ENCODE measurements at places on chromosomes 1 and 21.

DNA sequence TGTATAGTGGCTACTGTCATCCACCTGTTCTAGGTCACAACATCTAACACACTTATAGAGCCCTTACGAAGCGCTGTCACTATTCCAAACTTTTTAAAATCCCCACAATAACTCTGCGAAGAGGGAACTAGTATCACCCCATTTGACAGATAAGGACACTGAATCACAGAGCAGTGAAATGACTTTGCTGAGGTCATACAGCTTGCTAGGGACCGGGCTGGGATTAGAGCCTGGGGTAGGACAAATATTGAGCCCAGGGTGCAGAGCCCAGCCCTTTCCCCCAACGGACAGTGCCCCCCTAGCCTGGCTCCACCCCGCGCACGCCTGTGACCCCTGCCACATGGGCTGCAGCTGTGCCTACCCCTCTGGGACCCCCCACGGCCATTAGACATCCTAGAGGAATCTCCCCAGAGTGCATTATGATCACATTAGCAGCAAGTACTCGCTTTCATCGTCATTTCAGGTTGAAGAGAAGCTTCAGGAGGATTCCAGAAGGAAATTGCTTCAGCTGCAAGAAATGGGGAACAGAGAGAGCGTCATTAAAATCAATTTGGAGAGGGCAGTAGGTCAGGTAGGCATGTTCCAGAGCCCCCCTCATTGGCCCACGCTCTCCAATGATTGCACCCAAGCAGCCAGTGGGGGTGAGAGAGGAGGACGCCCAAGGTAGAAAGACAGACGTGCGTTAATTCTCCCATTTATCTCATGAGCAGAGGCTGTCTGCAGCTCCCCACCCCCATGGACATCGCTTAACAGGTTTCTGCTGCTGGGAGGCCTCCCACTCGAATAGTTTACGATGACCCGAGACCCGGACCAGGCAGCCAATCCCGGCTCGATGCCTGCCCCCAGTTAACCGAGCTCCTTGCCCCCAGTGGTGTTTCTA, 77.2 kb downstream of the FHAD1 start:
- DNase-seq = no peak
- H3K27ac ChIP-seq = no peak overlapping the region
- peaks cover 1% of the 10 kb centered on the region for H3K27me3 ChIP-seq
- H3K4me3 ChIP-seq = peak overlapping the region; percentile 36
- peaks cover 6% of the 10 kb centered on the region for H3K36me3 ChIP-seq

GRCh38 chr1:179516976-179517705, 58.6 kb downstream of the NPHS2 start:
- H3K27ac ChIP-seq = no peak overlapping the region
- H3K36me3 ChIP-seq = no peaks in the 10 kb centered on the region
- peaks cover 8% of the 10 kb centered on the region for H3K27me3 ChIP-seq
- H3K4me3 ChIP-seq = no peak overlapping the region
- H3K4me1 ChIP-seq = no peaks in the 10 kb centered on the region

GRCh38 chr1:224700918-224701531, 84.9 kb downstream of the CNIH3 start:
- H3K4me1 ChIP-seq = peaks cover 22% of the 10 kb centered on the region
- H3K4me3 ChIP-seq = no peak overlapping the region
- H3K27me3 ChIP-seq = peaks cover 1% of the 10 kb centered on the region
- H3K36me3 ChIP-seq = peaks cover 28% of the 10 kb centered on the region

- no peak for DNase-seq
- no peak overlapping the region for H3K4me3 ChIP-seq
- no peak overlapping the region for H3K27ac ChIP-seq
These were observed 228.3 kb downstream of the SLC35F3 start for GRCh38 chr1:234132795-234133194.

GRCh38 chr1:4328402-4329071, 325.9 kb upstream of the AJAP1 start:
- no peak for DNase-seq
- no peaks in the 10 kb centered on the region for H3K4me1 ChIP-seq
- H3K36me3 ChIP-seq = peaks cover 21% of the 10 kb centered on the region
- H3K27ac ChIP-seq = no peak overlapping the region

DNA sequence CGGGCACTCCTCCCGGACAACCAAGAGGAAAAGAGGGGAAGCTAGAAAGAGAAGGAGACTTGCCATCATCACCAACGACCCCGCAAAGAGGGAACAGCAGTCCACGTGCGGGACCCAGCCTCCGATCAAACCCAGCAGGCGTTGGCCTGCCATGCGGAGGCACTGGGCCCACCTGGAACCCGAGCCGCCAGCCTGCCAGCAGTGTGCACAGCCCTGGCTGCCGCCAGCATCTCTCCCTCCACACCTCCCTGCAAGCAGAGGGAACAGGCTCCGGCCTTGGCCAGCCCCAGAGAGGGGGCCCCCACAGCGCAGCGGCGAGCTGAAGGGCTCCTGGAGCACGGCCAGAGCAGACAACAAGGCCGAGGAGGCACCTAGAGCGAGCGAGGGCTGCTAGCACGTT, 1244.7 kb upstream of the B3GALT2 start:
- DNase-seq = no peak
- H3K27ac ChIP-seq = no peak overlapping the region
- no peaks in the 10 kb centered on the region for H3K4me1 ChIP-seq
- no peaks in the 10 kb centered on the region for H3K27me3 ChIP-seq

DNA sequence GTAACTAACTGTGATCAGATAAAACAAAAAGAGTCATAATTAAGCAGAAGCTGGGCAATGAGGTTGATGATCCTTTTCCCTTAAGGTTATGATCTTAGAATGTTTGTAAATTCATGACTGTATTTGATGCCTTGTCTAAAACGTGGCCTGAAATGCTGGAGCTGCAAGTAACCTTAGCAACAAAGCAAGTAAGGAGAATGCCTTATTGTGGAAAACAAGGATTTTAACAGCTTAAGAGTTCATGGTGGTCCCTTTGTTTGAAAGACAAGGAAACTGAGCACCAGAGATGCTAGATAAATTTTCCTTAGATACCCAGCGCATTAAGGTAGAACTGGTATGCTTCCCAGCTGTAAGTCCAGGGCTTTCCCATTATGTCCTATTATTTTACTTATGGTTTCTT, 25.7 kb upstream of the XPR1 start:
- H3K4me1 ChIP-seq = peaks cover 17% of the 10 kb centered on the region
- H3K27ac ChIP-seq = no peak overlapping the region
- no peaks in the 10 kb centered on the region for H3K36me3 ChIP-seq
- H3K27me3 ChIP-seq = peaks cover 1% of the 10 kb centered on the region
- no peak overlapping the region for H3K4me3 ChIP-seq
- no peak for DNase-seq

- H3K27me3 ChIP-seq = no peaks in the 10 kb centered on the region
- no peaks in the 10 kb centered on the region for H3K36me3 ChIP-seq
- peak overlapping the region; percentile 97 for H3K27ac ChIP-seq
- peak; percentile 63 for DNase-seq
- peak overlapping the region; percentile 94 for H3K4me3 ChIP-seq
- H3K4me1 ChIP-seq = peaks cover 50% of the 10 kb centered on the region
These were observed 1.6 kb downstream of the ELK4 start for GRCh38 chr1:205630241-205630640.

GRCh38 chr21:44884097-44884496, 10.6 kb upstream of the PTTG1IP start:
- H3K4me3 ChIP-seq = no peak overlapping the region
- no peak for DNase-seq
- H3K27ac ChIP-seq = no peak overlapping the region
- H3K27me3 ChIP-seq = peaks cover 6% of the 10 kb centered on the region
- H3K4me1 ChIP-seq = peaks cover 33% of the 10 kb centered on the region
- H3K36me3 ChIP-seq = no peaks in the 10 kb centered on the region

GRCh38 chr1:31744165-31744888, 19.8 kb downstream of the ADGRB2 start:
- H3K4me3 ChIP-seq = no peak overlapping the region
- no peaks in the 10 kb centered on the region for H3K36me3 ChIP-seq
- H3K27ac ChIP-seq = no peak overlapping the region
- H3K27me3 ChIP-seq = peaks cover 4% of the 10 kb centered on the region

- H3K4me1 ChIP-seq = peaks cover 15% of the 10 kb centered on the region
- DNase-seq = no peak
- no peaks in the 10 kb centered on the region for H3K36me3 ChIP-seq
These were observed 36.0 kb downstream of the ALG6 start for GRCh38 chr1:63403386-63403785.

- H3K4me1 ChIP-seq = peaks cover 69% of the 10 kb centered on the region
- peak overlapping the region; percentile 100 for H3K27ac ChIP-seq
- peaks cover 7% of the 10 kb centered on the region for H3K27me3 ChIP-seq
- DNase-seq = peak; percentile 53
- H3K36me3 ChIP-seq = peaks cover 13% of the 10 kb centered on the region
These were observed 759 bp downstream of the AMPD2 start for GRCh38 chr1:109620401-109620791.

DNA sequence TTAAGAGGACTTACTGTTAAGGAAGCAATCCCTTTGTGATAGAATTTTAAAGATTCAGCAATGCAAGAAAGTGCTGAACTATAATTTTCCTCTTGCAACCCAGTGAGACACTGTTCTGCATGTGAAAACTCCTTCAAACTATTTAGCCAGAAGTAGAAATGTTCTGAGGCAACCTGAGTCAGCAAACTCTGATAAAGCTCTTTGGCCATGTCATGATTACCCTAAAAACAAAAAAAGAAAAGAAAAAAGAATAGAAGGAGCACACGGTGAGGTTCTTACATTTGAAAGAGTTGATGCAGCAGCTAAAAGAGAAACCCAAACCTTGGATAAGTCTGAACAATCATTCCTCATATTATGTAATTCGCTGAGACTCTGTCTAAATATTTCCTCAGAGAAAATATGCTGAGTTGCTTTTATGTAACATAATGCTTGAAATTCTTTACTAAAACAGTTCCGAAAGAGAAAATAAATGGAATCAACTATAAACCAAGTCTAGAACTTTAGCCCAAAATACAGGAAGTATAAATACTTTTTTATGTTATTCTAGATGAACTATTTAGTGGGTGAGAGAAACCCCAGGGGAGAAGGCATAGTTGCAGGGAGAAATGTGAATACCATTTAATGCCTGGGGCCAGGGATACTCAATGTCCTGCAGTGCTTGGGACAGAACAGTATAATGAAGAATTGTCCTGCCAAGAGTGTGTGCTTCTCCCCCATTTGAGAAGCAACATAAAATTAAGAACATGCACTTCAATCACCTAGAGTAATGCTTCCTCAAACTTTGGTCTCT, 60.0 kb downstream of the INTS7 start:
- no peak for DNase-seq
- no peak overlapping the region for H3K27ac ChIP-seq
- H3K27me3 ChIP-seq = no peaks in the 10 kb centered on the region
- H3K36me3 ChIP-seq = no peaks in the 10 kb centered on the region
- H3K4me1 ChIP-seq = no peaks in the 10 kb centered on the region
- no peak overlapping the region for H3K4me3 ChIP-seq

GRCh38 chr1:72946903-72947499, 664.7 kb upstream of the NEGR1 start:
- no peaks in the 10 kb centered on the region for H3K36me3 ChIP-seq
- H3K27me3 ChIP-seq = no peaks in the 10 kb centered on the region
- no peak overlapping the region for H3K27ac ChIP-seq
- H3K4me3 ChIP-seq = no peak overlapping the region
- no peak for DNase-seq
- H3K4me1 ChIP-seq = no peaks in the 10 kb centered on the region

GRCh38 chr1:224565611-224566406, 50.3 kb upstream of the CNIH3 start:
- peaks cover 15% of the 10 kb centered on the region for H3K36me3 ChIP-seq
- peak overlapping the region; percentile 96 for H3K27ac ChIP-seq
- no peak for DNase-seq
- peaks cover 2% of the 10 kb centered on the region for H3K27me3 ChIP-seq
- H3K4me1 ChIP-seq = peaks cover 70% of the 10 kb centered on the region

- no peaks in the 10 kb centered on the region for H3K36me3 ChIP-seq
- no peak overlapping the region for H3K27ac ChIP-seq
- DNase-seq = peak; percentile 21
- no peak overlapping the region for H3K4me3 ChIP-seq
These were observed 36.3 kb upstream of the PAXBP1 start for GRCh38 chr21:32807717-32808380.

DNA sequence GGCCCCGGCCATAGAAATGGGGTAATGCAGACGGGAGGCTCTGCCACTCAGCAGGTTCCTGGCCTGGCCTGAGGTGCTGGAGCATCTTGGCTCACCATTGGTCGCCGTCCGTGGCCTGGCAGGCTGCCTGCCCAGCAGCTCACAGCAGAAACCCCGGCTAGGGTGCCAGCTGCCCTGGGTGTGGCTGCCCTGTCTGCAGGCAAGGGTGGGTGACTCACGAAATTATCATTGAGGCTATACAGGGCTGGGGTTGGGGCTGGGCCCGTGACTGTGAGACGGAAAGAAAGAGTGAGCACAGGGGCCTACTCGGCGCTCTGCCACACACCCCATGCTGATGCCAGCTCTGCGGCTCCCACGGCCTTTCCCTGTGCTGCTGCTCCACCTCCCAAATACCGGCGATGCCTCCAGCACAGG, 8.0 kb upstream of the PKP1 start:
- H3K4me1 ChIP-seq = peaks cover 17% of the 10 kb centered on the region
- H3K4me3 ChIP-seq = no peak overlapping the region
- H3K27ac ChIP-seq = no peak overlapping the region
- DNase-seq = peak; percentile 38
- peaks cover 12% of the 10 kb centered on the region for H3K27me3 ChIP-seq

DNA sequence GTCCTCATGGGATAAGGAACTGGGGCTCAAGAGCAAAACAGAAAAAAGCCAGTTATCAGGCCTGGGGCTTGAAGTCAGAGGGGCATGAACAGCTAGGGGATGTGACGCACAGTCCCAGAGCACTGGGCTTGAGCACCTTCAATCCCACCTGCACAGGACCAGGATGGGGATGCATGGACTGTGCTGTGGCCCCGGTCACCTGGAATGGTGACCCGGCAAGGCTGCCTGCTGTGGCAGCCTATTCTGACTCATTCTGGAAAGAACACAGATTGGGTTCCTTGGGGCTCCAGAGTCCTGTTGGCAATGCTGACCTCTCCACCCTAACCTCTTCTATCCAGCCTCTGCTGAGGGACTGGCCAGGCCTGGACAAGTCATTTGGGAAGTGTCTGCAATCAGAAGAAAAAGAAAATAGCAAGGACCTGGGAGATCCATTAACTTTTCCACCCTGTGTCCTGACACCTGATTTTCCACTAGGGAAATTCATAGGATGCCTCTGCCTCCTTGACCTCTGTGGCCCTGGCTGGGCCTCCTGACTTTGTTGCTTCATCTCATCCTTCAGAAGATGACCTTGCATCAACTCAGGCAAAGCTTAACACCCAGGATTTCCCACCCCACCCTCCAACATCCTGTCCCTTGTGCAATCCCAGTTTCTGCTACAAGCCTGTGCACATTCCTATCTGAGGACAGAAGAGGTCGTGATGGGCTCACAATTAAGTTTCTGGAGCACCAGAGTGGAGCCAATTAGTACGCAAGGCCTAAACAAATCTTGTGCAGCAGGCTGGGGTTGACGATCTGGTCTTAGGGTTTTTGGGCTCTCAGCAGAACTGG, 17.9 kb upstream of the FMOD start:
- no peak overlapping the region for H3K27ac ChIP-seq
- H3K4me3 ChIP-seq = no peak overlapping the region
- H3K27me3 ChIP-seq = peaks cover 32% of the 10 kb centered on the region
- peak; percentile 53 for DNase-seq
- peaks cover 9% of the 10 kb centered on the region for H3K4me1 ChIP-seq

GRCh38 chr1:115564201-115564600, 77.6 kb upstream of the VANGL1 start:
- H3K27me3 ChIP-seq = peaks cover 6% of the 10 kb centered on the region
- H3K4me3 ChIP-seq = peak overlapping the region; percentile 86
- peak overlapping the region; percentile 67 for H3K27ac ChIP-seq
- H3K4me1 ChIP-seq = peaks cover 30% of the 10 kb centered on the region
- no peak for DNase-seq

GRCh38 chr1:37553598-37553926, 531 bp downstream of the SNIP1 start:
- DNase-seq = no peak
- peak overlapping the region; percentile 98 for H3K27ac ChIP-seq
- H3K4me1 ChIP-seq = peaks cover 46% of the 10 kb centered on the region

Measured in HFFc6 (cell line).